ENCODE measurements at places on chromosomes 16 and 17.

DNA sequence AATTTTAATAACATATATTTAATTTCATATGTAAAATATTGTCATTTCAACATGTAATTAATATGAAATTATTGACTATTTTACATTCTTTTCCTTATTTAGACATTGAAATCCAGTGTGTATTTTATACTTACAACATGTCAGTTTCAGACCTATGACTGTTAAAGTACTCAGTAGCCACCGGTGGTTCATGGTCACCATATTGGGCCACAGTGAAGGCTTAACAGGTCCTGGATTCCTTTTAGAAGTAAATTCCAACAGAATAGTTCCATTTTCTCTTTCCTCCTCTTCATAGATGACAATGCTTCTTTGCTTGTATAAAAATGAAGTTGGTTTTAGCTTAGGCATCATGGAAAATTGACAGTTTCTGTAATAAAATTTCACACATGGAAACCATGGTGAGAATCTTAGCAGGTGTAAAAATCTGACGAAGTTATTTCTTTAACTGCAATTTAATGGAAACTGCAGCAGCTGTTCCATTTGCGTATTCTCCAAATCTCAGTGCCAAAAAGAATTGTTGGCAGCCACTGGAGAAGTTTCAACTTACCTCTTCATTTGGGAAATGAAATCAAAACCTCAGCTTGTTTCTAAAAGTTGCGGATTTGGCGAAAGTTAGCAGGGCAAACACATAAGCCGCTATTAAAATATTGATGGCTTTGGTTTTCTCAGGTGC, 231.1 kb downstream of the CDH13 start:
- no peak for DNase-seq

DNA sequence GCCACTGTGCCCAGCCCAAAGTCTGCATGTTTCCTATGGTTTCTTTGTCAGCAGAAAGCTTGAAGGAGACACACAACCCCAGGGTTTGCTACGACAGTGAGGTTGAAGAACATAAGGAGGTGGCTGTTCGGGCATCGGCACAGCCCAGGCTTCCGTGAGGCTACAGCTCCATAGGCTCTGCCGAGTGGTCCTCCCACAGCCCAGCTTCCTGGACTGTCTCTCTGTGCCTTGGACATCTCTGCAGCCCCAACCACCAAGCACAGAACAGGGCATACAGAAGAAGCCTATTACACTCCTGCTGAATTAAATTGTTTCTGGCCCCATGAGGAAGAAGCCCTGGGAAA, 3.2 kb upstream of the HAP1 start:
- no peak for DNase-seq

- no peak for DNase-seq
Measured at GRCh38 chr17:1621273-1621954, 7.2 kb downstream of the SLC43A2 start.

- no peak for DNase-seq
Measured at GRCh38 chr16:56641166-56641565, 2.7 kb downstream of the MT1A start.

- no peak for DNase-seq
Measured at GRCh38 chr17:80244871-80245509, 15.7 kb upstream of the RNF213 start.

Measured in AG08396 (cell line).